ENCODE measurements at places on chromosomes 4 and X.

DNA sequence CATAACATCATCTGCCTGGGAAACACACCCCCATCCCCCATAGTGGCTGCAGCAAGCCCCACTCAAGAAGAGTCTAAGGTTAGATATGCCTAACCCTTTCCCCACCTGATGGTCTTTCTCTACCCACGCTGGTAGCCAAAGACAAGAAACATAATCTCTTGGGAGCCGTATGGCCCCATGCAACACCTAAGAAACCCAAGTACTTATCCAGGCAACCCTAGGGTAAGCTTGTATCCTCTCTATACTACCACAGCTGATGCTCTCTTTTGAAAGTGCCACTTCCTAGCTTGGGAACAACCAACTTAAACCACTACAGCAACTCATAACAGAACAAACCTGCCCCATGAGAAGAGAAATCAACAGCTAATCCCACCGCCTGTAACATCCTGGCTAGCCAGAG lies 161.1 kb downstream of the MSN start:
- no peak for DNase-seq

- no peak for DNase-seq
These were observed 920.9 kb upstream of the PABPC4L start for GRCh38 chr4:135122457-135122856.

- no peak for DNase-seq
These were observed 188.3 kb upstream of the HCCS start for GRCh38 chrX:10922835-10923234.

DNA sequence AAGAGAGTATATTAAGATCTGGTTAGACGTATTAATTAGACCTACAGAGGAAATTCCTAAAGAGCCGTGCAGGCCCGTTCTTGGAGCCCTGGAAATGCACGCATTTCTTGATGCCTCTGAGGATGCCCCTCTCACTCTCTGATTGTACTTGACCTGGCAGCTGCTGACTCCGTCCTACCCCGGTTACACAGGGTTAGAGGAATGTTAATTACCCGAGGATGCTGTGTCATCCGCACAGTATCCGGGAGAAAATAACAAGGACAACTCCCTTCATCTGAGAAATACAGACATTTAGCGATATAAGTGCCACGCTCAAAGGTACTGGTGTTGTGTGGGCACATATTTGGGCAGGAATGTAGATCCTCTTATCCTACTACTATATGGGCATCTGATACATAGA lies 404.6 kb upstream of the FAT1 start:
- DNase-seq = no peak

GRCh38 chrX:125782184-125782583 lies 383.9 kb downstream of the DCAF12L2 start:
- no peak for DNase-seq

DNA sequence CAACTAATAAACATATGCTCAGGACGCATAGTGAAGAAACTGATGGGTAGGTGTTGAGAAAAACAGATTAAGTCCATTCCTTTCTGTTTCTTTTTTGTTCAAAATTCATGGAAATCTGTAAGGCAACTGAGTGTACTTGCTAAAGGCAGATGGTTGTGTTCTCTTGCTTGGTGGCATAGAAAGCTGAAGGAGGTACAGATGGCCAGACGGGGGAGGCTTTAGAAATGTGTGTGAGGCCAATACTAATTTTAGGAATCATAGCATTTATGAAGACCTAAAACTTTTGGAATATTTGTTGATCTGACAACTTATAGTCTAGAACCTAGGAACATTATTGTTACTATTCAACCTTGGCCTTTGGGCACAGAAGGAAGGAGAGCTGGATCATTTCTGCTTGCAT lies 56.8 kb upstream of the EMCN start:
- DNase-seq = no peak

DNA sequence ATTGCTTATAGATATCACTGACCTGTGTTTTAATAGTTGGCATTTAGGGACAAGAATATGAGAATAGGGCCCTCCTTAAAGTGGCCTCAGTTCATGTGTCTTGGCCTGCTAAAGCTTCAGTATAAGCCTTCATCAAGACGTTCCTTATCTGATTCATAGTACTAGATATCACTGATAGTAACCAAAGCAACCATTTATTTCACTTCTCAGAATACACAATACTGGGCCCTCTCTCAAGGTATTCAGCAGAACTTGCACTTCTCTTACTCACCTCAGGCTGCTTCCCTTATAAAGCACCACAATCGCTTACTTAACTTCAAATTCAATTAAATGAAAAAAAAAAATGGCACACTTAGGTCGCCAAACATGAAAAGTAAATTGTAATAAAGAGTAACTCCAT lies 259.4 kb upstream of the PCDH7 start:
- DNase-seq = no peak

DNA sequence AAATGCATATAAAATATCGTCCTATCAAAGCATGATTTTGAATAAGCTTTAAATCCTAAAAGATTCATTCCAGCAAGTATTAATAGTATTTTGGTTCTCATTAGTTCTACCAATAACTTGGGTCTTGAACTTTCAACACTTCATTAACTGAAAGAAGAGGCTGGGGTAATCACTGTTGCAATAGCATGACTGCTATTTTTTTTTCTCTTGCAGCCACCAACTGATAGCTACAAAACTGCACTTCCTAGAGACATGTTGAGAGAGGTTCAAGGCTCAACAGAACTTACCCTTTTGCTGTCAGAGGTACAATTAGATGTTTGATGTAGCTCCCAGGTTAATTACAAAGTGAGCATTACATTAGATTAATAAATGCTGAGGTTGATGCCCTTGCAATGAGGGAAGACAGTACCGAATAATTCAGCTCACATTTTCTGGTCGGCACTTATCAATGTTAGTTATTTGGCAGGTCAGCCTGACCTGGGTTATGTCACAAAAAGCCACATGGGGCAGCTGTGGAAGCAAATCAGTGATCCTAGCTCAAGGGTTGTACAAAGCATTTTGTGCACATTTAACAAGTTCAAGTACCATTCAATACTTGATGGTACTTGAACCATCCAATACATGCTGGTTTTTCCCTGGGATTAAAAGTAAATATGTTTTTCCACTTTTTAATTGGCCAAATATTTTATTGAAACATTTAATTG lies 29.9 kb upstream of the TET2 start:
- DNase-seq = no peak

DNA sequence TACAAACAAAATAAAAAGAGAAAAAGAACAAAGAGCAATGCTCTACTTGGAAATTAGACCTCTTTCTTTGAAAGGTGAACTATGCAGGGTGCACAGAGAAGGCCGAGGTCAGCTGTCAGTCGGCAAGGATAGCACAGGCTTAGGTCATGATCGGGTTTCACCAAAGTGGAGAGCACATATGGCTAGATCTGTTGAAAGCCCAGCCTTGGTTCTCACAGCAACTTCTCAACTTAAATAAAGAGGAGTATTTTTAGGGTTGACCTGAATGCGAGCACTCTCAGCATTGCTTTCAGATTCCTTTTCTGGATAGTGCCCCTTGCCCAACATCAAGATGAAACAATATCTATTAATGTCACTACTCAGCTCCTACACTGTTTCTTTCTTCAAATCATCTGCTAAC lies 122.9 kb upstream of the GPC4 start:
- DNase-seq = no peak

GRCh38 chr4:24686866-24687692 lies 102.7 kb upstream of the DHX15 start:
- no peak for DNase-seq

GRCh38 chr4:99754756-99755155 lies 61.9 kb upstream of the DAPP1 start:
- DNase-seq = peak; percentile 20

DNA sequence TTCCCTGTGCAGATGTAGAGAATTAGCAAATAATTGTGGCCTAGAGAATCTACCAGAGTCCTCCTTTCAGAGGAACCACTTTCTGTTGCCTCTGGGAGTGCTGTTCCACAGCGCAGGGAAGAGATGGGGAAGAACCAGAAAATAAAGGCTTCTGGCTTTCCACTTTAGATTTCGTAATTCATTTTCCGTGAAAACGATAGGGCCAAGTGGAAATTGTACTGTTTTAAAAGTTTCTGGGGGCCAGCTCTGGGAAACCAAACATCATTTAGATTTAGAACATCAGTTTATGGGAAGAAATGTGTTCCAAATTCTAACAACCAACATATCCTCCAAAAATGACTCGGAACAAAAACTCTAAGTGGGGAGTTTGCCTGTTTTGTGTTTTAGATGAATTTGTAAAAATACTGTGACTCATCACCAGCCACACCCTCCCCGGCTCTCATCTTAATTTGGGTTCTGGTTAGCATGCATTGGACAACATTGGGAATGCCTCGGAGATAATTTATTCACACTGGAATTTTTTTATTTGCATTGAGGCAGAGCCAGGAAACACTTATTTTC lies 65.2 kb upstream of the LNX1 start:
- DNase-seq = peak; percentile 29

- peak; percentile 38 for DNase-seq
These were observed 84.9 kb upstream of the TET2 start for GRCh38 chr4:105061731-105062130.

DNA sequence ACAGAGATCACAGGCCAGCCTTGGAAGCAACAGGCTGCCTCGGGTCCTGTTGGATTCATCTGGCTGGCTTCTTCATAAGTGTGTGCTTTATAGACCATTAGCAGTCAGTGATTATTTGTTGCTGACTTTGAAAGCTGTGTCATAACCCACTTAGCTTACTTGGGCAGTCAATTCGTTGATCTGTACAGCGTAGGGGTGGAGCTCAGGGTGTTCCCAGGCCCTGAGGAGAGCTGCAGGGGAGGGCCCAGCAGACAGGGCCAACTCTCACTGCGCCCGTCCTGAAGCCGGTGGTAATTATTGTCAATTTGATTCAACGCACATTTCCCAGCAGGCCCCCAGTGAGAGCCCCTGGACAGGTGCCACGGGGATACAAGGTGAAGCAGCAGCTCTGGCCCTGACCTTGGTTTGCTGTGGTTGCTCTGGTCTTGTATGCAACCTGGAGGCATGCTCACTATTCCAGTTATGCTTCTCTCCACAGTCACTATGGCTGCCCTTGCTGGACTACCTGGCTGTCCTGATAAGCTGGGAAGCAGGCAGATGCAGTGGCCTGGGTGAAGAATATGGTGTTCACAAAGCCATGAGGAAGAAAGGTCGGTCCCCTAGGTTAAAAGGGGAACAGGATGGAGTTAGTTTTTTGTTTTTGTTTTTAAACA lies 40.1 kb upstream of the HMGB3 start:
- DNase-seq = no peak

DNA sequence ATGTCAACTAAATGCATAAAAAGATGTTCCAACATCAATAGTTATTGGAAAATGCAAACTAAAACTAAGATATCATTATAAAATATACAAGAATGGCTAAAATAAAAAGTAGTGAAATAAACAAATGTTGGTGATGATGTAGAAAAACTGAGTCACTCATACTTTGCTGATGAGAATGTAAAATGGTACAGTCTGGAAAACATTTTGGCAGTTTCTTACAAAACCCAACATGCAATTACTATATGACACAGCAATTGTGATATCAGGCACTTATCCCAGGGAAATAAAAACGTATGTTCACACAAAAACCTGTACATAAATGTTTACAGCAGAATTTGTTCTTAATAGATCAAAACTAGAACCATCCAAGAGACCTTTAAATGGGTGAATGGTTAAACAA lies 182.6 kb downstream of the RTL9 start:
- no peak for DNase-seq

DNA sequence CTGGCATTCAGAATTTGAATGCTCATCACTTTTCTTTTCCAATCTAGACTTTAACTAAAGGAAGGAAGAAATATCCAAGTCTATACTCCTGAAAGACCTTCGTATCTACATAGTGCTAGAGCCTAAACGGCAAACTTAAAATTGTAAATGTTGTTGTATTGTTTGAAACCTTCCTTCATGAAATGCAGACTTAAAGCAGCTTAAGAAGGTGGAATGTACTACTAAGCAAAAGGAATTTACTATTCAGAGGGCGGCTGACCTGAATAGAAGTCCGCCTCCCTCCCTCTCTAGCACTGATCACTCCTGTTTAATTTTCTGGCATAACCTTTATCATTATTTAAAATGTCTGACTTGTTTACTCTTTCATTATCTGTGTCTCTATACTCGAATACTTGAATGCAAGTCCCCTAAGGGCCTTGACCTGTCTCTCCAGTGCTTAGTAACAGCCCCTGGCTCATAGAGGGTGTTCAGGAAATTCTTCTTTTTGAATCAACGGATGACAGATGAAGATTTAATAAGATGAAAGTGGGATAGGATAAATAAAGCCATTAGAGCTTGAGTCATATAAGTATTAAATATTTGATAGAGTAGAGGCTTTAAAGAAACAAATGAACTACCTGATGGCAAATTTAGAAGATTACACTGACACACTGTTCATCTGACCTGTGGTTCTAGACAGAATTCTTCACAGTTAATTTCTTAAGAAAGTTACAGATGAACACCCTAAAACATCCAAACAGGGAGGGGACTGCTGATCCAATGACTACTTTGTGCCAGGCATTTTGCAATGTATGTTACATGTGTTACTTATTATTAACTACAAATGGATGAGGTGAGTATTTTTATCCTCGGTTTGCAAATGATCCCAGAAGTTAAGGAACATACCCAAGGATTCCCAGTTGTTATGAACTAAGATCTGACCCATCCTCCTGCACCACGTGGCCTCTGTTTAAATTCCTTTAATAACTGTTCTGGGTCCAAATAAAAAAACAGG lies 20.2 kb upstream of the RBPJ start:
- no peak for DNase-seq

- DNase-seq = no peak
These were observed 44.2 kb upstream of the RHOH start for GRCh38 chr4:40152637-40153036.

DNA sequence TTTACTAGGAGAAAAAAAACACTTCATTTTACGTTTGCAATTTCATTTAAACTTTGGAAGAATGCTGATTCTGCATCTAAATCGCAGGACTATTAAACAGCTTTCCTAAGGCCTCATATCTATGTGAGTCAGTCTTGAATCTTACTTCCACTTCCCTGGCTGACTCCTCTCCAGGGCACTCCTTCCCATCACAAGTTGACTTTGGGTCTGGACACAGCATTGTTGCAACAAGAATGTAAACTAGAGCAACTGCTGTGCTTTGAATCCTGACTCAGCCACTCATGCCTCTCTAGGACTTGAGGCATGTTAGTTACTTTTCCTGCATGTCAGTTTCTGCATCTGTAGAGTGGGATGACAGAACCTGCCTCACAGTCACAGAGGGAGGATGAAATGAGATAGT lies 413.8 kb downstream of the FAT4 start:
- DNase-seq = no peak

DNA sequence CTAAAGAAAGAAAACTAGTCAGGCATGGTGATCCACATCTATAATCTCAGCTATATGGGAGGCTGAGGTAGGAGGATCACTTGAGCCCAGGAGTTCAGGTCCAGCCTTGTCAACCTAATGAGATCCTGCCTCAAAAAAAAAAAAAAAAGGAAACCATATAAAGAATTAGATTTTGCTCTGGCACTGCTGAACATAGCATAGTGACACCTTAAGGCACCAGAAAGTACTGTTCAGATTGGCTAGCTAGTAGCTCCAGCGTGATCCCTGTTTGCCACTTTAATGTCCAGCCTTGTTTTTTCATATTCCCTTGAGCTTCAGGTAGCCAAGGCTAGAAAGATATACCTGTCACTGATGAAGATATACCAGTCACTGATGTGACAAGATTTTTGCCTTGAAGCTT lies 34.1 kb downstream of the EXOC1 start:
- peak; percentile 71 for DNase-seq
